ENCODE measurements at places on chromosomes 3 and 15.

- no peak for DNase-seq
Measured at GRCh38 chr3:172987273-172987672, 153.8 kb downstream of the SPATA16 start.

- no peak for DNase-seq
Measured at GRCh38 chr15:83312071-83312470, 27.6 kb upstream of the BNC1 start.

GRCh38 chr15:69090197-69090948, 70.1 kb upstream of the GLCE start:
- no peak for DNase-seq

DNA sequence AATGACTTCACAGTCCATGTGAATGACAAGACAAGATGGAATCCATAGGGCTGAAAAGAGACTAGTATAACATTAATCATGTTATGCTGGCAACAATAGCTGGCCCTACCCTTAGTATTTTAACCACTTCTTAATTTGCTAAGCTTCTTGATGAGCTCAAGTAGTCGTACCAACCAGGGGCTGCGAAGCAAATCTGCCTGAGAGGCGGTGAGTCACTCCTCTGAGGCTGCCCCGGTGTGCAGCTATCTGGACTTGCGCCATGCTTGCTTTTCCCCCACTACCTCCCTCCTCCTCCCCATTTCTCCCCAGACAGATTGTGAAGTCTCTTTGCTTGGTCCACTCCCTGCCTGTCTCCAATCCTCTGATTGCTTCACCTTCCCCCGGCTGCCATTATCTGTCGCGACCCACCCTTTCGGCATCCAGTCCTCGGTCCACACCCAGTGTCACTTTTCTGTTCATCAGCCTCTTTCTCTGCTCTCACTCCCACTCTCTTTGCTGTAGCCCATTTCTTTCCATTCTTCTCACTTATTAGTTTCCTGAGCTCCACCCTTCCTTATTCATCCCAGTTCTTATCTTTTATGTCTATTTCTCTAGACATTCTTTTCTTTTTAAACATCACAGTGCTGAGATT, 42.7 kb downstream of the DUT start:
- DNase-seq: no peak

GRCh38 chr3:47434849-47435248, 40.9 kb downstream of the SCAP start:
- DNase-seq: no peak

GRCh38 chr3:54008744-54009143, 113.6 kb upstream of the CACNA2D3 start:
- DNase-seq: no peak

All from kidney capillary endothelial cell (primary cell).